ENCODE measurements at places on chromosomes 1 and 21.
A peak's percentile ranks its signal among the peaks of the same experiment; 100 is the strongest.

GRCh38 chr1:169945181-169945580 is 51.5 kb upstream of the SCYL3 start:
- no peak for DNase-seq

DNA sequence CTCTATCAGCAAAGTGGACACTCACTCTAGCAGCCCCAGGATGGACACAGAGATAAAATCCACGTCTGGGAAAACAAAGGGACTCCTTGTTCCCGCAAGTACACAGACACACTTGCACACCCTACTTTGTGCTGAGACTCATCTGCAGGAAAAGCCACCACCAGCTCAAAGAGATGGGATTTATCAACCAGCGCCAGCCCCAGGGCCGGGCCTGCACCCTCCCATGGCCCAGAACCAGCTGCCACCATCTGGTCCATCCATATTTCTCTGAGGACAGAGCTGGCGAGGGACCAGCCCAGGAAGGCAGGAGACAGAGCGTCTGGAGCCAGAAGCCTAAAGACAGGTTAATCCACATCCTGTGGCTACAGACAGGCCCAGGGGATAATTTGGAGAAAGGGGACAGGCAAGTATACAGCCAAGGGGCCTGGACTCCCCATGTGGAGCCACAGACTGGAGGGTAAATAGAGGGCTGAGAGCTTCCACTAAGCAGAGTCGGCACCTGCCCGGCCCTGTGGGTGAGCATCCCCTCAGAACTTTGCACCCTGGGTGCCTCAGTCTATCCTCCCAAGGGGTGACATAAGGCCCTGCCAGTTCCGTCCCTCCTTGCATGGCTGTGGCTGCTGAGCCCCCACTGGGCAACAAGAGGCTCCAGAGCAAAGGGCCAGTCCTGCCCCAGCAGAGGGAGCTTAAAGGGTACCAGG is 233.9 kb downstream of the PTPRU start:
- DNase-seq = no peak

DNA sequence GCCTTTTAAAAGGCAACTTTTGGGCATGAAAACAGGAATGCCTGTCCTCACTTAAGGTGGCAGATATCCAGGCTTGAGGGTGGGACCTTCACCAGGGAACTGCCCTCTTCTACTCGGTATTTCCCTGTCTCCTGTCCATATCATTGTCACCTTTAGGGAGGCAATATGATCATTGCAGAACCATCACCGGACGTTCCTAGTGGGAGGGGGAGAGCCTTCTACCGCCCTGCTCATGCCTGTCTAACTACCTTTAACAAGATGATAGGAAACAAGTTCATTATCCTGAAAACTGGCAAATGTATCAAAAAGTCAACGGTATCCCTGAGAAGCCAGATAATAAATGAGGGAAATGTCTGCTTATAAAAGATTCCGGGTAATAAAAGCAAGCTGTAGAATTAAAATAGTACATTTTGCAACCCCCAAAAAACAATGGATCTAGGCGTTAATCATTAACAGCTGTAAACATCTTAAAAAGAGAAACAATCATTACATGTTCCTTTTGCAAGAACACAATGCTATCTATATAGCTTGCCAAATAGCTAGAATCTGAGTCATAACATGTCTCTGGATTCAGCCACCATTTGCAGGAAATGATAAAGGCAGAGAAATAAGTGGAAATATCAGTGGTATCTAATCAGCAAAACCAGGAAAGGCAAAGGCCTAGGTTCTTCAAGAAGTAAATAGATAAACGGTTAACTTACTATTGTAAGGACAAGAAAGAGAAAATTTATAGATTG is 852.9 kb upstream of the ADGRL4 start:
- no peak for DNase-seq

DNA sequence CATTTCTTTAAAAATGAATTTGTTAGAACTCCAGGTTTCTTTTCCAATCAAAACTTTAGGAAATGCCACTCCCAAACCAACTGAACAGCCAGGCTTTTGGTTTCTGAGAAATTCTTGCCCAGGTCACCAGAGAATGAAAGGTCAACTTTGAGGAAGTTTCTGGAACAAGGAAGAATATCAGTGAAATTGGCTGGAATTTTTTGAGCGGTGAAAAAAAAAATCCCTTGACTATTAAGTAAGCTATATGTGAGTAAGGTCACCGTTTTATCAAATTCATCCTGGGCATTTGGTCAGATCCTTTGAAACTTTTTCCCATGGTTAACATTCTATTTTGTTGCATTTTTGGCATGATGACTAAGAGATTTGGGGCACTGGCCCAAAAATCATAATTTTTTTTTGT is 469.3 kb downstream of the LTN1 start:
- no peak for DNase-seq

GRCh38 chr1:41360786-41361494 is at the start of gene FOXO6:
Gene FOXO6 (plus strand): TSS chr1:41361434.
- peak; percentile 99 for DNase-seq

DNA sequence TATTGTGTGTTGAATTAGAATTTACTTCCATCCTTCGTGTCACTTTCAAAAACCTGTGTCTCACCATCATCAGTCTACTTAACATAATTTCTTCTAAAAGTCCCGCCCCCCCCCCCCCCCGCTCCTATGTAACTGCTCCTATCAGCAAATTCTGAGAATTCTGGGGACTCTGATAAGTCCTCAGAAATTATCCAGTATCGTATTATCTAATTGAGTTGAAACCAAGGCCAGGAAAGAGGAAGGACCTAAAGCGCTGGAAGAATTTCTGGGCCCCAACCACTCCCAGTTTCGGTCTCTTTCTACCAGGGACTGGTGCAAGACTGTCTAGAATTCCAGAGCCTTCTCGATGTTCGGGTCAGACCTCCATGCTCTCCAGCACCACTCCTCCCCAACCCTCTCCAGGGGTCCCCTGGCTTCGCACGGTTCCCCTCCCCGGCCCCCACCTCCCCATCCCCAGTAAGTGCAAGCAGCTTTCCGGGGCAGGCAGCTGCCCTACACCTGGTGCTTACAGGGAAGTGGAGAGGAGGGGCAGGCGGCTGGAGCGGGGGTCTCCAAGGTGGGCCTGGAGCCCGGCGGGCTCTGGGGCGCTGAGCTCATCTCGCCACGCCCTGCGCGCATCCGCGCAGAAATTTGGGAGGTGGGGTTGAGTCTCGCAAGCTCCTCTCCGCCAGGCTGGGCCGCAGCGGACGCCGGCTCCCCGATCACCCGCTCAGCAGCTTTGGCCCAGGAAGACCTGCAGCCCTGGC is 16.0 kb upstream of the ZNF496 start:
- no peak for DNase-seq

DNA sequence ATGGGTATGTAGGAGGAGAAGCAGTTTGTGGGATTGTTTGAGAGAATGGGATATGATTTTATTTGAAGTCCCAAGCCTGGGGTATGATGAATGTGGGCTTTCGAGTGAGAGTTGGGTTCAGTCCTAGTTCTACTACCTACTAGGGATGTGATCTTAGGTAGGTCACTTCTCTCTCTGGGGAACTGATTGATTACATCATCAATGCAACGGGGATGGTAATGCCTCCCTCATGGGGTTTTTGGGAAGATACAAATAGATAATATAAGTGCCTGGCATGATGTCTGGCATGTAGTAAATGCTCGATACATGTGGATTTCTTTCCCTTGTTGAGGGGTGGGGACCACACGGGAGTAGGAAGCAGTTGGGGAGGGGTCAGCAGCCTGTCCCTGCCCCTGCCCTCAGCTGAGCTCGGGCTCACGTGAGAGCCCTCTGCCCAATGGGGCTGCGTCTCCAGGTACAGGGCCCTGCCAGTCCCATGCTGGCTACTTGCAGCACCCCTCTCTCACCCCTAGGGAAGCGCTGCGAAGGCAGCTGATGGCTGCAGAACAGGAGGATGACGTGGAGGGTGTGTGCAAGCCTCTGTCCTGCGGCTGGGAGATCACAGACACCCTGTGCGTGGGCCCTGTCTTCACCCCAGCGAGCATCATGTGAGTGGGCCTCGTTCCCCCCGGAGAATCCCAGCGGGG is 38.7 kb downstream of the AZIN2 start:
- DNase-seq = no peak

DNA sequence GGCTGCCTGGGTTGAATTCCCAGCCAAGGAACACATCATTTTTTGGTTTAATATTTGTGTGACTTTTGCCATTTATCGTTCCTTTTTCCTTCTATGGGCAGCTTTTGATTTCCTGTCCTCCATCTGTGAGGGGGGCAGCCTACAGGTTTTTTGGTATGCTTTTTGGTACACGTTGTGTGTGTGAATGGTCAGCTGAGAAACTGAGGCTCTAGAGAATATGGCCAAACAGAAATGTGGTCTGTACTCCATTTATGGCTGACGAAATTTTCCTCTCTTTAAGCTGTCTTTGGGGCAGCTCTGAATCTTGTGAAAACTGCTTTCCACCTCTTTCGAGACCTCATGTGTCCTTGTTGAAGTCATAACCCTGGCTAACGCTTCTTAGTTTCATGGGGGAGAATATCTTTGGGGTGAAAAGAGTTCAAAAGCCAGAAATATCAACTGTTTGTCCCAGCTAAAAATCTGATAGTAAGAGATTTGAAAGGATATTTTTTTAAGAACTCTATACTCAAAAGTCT is 26.6 kb downstream of the NRDC start:
- DNase-seq = no peak

DNA sequence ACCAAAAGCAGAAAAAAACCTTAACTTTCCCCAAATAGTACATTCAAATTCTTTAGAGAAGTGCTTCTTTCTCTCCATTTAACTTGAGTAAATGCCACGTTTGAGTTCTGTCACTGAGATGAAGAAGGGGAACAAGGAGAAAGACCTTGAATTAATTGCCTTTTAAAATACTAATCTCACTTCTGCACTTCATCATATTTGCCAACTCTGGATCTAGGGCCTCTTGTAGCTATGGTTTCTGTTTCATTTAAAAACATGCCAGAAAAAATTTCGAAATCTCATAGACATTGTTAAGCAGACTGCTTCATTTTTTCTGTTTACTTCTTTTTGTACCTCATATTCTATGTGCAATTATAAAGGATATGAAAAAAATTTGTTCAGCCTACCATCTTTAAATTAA is 24.6 kb downstream of the MIXL1 start:
- DNase-seq = no peak

- no peak for DNase-seq
Observed at GRCh38 chr1:216913976-216914375, 190.7 kb upstream of the ESRRG start.

GRCh38 chr1:116392717-116393404 is 19.8 kb downstream of the ATP1A1 start:
- no peak for DNase-seq

DNA sequence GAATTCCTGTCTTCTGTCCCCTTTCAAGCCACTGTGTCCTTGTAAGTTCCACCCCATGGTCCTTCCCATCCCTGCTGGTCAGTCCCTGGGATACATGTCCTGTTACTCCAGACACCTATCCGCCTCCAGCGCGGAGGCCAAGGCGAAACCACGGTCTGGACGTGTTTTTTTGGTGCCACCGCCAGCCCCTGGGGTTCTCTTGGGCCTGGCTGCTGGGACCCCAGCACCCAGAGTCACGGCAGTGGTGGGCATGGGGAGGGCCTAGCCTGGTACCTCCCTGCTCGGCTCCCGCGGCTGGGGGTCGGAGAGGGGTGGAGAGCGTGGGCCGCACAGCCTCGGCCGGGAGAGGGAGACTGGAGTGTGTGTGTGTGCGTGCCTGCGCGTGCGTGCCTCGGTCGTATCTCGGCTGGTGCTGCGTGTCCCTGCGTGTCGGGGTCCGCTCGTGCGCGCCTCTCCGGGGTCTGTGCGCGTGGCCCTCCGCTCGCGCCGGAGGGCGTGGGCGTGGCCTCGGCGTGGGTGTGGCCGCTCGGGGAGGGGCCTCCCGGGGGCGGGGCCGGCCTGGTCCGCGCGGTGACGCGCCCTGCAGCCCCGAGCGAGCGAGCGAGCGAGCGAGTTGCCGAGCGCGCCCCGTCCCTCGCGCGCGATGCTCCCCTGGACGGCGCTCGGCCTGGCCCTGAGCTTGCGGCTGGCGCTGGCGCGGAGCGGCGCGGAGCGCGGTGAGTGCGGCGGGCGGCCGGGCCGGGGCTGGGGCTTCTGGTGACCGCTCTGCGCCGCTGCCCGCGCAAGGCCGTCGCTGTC is at the start of gene VWA1:
TSS of gene VWA1 (plus strand) at position 585 of the 798 bp plus-strand sequence. CDS start at position 644, 59 bp downstream.
- peak; percentile 76 for DNase-seq

- DNase-seq = no peak
Observed at GRCh38 chr1:33121728-33122127, 40.8 kb downstream of the AZIN2 start.

GRCh38 chr1:44681905-44682882 is 7.7 kb downstream of the ARMH1 start:
- DNase-seq = no peak

DNA sequence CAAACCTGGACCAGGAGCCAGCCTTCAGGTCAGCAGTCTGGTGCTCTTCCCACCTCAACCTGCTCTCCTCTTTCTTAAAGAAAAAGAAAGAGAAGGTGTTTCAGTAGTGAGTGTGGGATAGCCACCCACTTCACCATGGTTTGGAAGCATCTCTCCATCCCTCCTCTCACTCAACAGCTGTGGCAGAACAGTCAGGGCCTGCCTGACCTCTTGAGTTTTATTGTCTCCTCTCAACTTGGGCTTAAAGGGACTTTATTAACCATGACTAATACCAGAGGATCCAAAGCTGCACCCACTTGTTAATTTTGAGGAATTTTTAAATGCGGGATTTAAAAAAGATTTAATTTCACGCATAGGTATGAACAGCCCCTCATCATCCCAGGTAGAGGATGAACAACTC is 570 bp upstream of the VASH2 start:
- DNase-seq = no peak

DNA sequence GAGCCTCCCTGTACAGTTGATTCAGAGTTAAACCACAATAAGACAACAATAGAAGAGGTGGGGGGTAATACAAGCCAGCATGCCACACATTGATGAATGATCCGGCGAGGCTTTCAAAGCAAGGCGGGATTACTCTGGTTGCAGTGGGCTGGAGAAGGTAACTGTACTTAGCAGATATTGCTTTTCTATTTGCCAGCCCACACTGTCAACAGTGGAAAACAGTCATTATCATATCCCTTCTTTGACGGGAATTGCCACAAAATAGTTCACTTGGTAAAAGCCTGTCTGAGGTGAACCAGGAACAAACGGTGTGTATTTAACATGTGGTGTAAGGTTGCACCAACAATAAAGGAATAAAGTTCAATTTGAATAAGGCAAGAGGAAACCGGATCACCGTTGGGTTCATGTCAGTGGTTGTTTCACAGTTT is 5.8 kb upstream of the KCNJ15 start:
- no peak for DNase-seq

GRCh38 chr1:29197590-29197924 is 15.9 kb upstream of the SRSF4 start:
- no peak for DNase-seq

DNA sequence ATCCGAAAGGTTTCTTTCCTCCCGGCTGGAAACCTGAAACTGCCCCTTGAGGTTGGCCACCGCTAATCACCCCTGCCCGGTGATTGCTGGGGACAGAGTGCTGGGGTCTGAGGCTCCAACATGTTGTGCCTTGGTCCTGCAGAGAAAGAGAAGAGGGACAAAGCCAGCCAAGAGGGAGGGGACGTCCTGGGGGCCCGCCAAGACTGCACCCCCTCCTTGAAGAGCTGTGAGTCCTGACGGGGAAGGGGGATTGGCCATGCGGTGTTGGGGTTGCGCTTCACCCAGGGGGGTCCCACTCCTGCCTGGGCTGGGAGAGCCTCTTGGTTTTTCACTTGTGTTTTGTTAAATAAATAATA is 19.5 kb downstream of the LDLRAP1 start:
- no peak for DNase-seq

Measured in right kidney (tissue), 9 donors.